EH (cell line): ENCODE measurements at places on chromosomes 3 and 15.

GRCh38 chr3:132232231-132232792 lies 84.9 kb upstream of the ACP3 start:
- DNase-seq: no peak

DNA sequence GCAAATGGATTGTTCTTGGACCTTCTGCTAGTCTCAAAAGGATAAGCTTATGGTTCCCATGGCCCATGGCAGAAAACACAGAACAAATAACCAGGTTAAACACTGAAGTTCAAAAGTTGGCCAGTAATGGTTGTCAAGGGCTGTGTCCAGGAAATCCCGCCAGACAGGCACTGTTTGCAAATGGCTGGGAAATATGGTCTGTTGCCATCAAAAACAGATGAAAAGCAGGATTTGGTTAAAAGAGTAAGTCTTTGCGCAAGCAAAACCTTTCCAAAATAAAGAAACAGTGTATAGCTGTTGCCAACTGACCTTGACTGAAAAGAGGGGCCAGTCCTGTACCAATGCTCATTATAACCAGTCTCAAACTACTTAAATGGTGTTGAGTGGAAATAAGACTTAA lies 58.6 kb downstream of the WWTR1 start:
- no peak for DNase-seq

DNA sequence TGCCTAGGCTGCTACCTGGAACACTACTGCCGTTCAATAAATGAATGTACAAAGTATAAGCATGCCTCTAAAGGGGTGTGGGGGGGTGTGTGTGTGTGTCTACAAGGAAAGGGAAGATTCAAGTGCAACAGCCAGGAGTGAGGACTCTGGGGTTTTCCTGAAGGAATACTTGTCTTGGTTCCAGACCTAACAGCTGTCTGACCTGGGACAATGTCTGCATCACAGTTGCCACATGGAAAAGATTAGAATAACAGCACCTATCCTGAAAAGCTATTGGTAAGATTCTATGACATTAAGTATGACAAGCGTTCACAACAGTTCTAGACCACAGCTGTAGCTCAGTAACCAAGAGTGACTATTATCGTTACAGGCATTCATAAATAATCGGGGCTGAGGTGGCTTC lies 345.2 kb downstream of the FOXP1 start:
- no peak for DNase-seq

GRCh38 chr15:59174835-59175831 lies 31.5 kb upstream of the LDHAL6B start:
- peak; percentile 68 for DNase-seq

DNA sequence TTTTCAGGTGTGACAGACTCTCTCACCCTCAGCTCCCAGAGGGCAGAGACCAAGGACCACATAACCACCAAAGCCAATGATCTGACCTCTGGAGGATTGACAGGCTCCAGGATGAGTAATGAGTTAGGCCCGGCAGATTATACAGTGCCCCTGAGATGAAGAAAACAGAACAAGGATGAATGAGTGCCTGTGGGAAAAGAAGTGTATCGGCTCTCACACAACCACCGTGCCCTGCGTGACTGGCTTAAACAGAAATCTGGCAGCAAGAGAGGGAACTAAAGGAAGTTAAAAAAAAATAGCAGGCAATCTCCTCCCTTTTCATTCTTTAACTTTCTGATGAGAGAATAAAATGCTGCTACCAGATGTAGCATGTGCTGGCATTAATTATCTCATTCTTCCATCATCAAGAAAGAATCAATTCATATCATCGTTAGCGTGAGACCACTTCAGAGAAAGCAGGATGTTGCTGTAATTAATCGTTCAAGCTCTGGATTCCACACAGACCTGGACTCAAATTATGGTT lies 227.5 kb upstream of the COL8A1 start:
- peak; percentile 98 for DNase-seq

DNA sequence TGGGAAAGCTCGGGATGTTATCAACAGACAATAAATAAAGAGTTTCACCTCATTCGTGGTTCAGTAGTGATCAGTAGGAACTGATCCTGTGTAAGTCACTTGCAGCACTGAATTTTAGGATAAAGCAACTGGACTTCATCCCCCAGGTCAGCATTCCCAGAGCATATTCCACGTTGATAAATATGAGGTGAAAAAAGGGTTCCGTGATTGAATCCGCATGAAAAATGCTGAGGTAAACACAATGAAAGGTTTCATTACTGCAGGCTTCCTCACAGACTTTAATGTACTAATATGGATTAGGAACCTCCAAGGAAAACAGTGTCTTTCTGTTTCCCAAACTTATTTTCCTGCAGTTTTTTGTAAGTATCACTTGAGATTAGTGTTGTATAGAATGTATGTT lies 177.3 kb upstream of the BHLHE40 start:
- no peak for DNase-seq

GRCh38 chr3:158672215-158673176 lies at the start of gene LXN:
LXN (minus strand) TSS chr3:158672648; CDS start chr3:158672478, 170 bp downstream.
- DNase-seq: peak; percentile 75

DNA sequence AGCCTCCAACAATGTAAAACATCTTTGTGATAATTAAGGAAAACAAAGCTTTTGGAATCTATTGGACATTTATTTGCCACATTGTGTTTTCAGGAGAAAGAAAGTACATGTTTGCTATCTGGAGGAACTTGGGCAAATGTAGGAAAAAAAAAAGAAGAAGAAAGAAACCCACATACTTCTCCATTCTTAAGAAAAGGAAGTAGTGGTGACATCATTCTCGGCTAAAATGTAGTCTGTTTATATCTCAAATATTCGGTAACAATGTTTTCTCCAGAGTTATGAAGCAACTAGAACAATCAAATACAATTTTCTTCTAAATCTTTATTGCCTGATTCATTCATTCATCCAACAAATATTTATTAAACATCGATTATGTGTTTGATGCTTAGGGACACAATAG lies 2.3 kb upstream of the TGFBR2 start:
- no peak for DNase-seq

DNA sequence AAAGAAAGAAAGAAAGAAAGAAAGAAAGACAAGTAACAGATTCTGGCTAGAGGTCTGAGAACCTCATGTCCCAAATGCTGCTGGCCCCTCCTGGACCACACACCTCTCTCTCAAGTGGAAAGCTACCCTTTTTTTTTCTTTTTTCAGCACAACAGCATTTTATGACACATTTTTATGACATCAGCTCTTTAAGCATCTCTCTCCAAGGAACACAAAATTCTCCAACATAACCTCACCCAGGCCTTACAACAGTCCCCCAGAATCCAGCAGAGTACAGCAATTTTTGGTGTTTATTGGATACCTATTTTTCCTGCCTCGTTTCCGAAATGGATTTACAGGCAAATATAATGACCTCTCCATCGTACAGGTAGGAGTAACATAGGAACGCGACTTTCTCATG lies 11.2 kb upstream of the NTRK3 start:
- DNase-seq: no peak

DNA sequence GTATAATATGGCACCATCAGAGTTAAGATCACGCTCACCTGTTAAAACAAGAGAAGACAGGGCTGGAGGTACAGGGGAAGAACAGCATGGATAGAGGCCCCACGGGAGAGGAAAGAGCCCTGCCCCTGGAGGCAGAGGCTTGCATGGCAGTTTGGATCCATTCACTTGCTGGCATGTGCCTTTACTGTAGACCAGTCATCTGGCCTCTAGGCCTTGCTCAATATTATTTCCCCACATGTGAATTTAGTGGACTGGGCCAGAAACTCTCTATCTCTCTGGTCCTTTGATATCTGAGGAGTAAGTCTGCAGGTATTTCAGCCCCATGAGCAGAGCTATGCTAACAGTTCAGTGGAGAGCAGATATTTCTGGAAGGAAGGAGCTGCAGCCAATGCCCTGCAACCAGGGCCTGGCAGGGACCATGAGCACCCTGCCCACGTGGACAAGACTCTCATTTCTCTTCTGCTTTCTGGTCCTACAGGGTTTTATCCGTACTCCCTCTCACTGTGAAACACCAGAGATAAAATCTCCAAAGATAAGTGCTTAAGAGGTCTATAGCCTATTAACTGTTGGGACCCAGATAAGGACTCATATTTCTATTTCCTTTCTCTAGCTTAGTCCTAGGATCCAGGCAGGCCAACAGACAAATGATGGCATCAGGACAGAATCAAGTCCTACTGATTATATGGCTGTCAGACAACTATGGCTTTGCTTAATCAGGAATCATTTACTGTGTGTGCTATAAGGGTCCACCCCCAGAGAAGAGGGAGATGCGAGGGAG lies 65.0 kb downstream of the CLDN11 start:
- no peak for DNase-seq

DNA sequence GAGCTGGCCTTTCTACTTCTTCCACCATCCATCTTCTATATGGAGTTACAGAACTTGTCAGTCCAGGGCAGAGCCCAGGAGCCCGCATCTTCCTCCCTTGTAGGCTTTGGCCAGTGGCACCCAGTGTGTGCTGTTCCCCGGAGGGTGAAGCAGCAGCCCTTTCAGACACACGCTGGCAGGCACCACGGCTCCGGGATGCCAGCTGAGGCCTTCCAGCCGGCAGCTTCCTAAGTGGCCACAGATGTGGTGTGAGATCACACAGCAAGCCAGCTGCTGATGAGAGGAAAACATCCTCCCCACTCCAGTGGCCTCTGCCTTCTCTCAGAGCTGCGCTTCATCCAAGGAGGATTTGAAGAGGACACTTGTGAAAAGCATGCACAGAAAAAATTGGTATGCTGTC lies 24.1 kb downstream of the CRABP1 start:
- DNase-seq: peak; percentile 35

DNA sequence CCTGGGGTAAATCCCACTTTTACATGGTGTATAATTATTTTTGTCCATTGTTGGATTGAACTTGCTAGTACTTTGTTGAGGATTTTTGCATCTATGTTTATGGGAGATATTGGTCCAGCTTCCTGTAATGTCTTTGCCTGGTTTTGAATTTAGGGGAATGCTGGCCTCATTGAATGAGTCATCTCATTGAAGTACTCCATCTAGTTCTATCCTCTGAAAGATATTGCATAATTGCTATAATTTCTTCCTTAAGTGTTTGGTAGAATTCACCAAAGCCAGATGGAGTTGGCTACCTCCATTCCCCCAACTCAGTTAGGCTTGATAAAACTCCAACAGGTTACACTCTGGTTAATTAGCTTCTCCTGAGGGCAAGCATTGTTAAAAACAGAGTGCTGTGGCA lies 237.4 kb upstream of the TGFBR2 start:
- peak; percentile 71 for DNase-seq

- no peak for DNase-seq
These were observed 307.8 kb downstream of the GABRG3 start for GRCh38 chr15:27278761-27279160.

DNA sequence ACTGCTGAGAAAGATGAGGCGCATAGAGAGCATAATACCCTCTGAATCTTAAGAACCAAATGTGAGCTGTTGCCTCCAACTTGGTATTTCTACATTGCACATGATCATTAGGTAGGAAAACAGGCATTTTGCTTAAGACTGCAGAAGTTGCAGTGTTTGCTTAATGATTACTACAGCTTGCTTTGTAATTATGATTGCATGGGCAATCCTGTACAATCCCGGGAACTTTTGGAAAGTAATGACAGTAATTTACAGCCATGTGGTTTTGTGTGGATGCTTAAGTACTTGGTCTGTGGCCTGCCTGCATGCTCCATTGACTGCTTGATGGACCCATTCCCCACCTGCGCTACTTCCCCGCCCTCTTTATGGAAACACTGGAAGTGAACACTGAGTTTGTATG lies 301.1 kb downstream of the DIPK2A start:
- DNase-seq: no peak

- peak; percentile 59 for DNase-seq
These were observed 37.2 kb downstream of the ECT2 start for GRCh38 chr3:172787746-172788145.

DNA sequence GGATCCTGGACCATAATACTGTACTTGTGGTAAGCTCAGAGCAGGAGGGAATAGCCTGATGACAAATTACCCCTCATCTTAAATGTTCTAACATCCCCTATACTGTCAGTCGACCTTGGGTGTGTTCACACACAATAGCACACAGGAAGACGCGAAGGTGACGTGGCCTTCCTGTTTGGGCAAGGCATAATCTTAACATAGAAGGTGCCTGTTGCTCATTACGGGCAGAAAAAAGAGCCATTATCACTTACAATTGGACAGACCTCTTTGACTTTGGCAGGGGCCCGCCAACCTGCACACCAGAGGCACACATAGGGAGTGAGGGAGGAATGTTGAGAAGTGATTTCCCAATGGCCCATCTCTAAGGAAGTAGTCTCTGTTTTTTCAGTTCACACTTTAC lies 144.2 kb downstream of the ANO10 start:
- no peak for DNase-seq

DNA sequence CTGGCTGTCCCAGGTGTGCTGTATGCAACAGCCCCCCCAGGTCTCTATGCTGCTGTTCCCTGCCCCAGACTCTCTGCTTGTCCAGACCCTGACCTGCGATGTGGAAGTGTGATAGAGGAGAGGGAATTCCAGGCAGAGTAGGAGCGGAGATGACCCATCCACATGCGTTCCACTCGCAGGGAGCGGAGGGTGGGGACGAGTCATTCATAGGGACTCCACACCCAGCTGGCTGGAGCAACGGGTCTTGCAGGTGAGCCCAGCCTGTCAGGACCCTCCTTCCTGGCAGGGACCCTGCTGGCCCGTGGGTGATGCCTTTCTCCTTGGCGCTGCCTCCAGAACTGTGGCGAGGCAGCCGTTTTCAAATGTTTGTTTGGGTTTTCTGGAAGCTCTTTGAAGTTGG lies 58.8 kb downstream of the CEMIP start:
- DNase-seq: no peak

GRCh38 chr3:187774185-187774789 lies 29.0 kb upstream of the BCL6 start:
- DNase-seq: no peak

GRCh38 chr15:64856429-64857145 lies 14.9 kb downstream of the PLEKHO2 start:
- peak; percentile 89 for DNase-seq

GRCh38 chr15:66911131-66911700 lies 154.2 kb upstream of the SMAD3 start:
- DNase-seq: no peak

GRCh38 chr3:156548902-156549301 lies 6.0 kb downstream of the SSR3 start:
- DNase-seq: no peak

DNA sequence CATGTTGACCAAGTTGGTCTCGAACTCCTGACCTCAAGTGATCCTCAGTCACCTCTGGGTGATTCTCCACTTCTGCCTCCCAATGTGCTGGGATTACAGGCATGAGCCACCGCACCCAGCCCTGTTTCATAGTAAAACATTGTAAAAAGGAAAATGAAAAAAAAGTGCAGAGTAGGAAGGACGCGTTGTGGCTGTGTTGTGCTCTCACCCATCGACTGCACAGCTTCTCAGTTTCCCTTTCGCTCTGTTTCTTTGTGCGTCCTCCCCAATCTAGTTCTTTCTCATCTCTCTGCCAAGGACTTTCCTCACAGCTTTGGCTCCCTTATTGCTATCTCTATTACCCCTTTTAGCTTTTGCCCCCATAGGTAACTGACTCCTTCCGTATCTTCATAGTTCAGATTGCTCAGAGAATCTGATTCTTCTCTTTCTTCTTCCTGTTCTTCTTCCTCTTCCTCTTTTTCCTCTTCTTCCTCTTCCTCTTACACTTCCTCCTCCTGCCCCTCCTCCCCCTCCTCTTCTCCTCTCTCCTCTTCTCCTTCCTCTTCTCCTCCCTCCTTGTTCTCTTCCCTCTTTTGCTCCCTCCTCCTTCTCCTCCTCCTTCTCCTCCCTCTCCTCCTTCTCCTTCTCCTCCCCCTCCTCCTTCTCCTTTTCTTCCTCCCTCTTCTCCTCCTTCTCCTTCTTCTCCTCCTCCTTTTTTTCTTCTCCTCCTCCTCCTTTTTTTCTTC lies 81.1 kb upstream of the VGLL4 start:
- no peak for DNase-seq

GRCh38 chr3:41450416-41451231 lies 251.3 kb downstream of the CTNNB1 start:
- DNase-seq: peak; percentile 6
